ENCODE measurements at places on chromosomes 3 and 15. TPM values are rescaled to one million over a fixed set of nuclear protein-coding genes. Genes with fewer than 3 reads are reported as not detected.

- peak; percentile 27 for DNase-seq
Measured at GRCh38 chr15:62391641-62392262, 226.7 kb upstream of the C2CD4B start.

DNA sequence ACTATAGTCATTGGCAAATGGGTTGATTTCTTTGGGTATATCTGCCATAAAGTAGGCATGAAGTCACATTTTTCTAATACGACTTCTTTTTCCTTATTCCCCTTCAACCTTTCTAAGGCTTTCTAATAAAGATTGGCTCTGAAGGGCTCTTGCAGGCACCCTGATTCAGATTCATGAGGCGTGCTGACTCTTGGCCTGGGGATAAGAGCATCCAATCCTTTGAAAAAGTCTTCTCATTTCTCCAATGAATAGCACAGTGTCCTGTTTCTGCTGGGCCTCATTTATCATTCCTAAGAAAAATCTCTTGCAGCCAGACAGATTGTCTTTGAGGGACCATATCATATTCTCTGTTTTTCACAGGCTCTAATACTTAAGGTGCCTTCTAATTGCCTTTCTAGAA lies 32.3 kb upstream of the BNIP2 start:
- DNase-seq = no peak

GRCh38 chr3:169573148-169573547 lies 90.4 kb downstream of the MECOM start:
- no peak for DNase-seq

GRCh38 chr3:173584093-173584837 lies 186.7 kb downstream of the NLGN1 start:
- DNase-seq = no peak

- no peak for DNase-seq
Measured at GRCh38 chr3:173945806-173946205, 548.3 kb downstream of the NLGN1 start.

- peak; percentile 74 for DNase-seq
Measured at GRCh38 chr3:12194669-12195161, 36.0 kb upstream of the TIMP4 start.

DNA sequence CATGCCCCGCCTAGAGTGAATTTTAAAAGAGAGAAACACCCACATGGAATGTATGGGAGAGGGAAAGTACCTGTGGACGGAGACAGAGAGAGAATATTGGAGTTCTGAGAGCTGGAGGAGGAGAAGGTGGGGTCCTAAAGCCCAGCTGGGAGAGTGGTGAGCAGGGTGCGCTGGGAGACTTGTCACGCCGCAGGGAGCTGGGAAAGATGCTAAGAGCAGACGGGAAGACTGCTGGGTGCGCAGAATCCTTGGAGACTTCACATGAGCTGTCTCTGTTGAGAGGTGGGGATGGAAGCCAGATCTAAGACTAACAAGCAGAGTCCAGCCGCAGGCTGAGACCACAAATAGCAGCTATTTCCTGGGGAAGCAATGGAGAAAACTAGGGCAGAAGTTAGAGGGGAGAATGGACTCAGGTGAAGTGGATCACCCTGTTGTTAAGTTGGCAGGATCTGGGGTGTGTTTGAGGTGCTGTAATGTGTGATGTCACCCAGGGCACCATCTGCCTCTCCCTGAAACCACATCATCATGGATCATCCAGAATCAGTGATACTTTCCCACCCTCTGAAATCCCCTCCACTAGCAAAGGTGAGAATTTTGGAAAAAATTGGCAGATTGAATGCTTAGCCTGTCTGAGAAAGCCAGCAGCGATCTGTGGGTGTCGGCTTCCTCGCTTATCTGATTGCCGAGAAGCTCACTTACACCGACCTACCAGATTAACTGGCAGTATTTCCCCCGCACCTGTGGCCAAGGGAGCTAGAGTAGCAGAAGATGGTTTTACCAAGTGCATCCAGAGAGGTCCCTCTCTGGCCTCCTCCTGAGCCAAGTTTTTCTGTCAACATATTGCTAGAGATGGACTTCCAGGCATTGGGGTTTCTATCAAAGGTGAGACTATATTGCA lies 174.8 kb upstream of the BHLHE40 start:
- peak; percentile 62 for DNase-seq

- peak; percentile 95 for DNase-seq
Measured at GRCh38 chr15:64841344-64842095, at the start of gene PLEKHO2. Gene PLEKHO2 (plus strand): TSS chr15:64841915. CDS start chr15:64842017, 102 bp downstream.

GRCh38 chr3:43017593-43018195 lies 38.6 kb downstream of the GASK1A start:
- no peak for DNase-seq

- DNase-seq = no peak
Measured at GRCh38 chr3:177713928-177714900, 516.9 kb upstream of the TBL1XR1 start.

DNA sequence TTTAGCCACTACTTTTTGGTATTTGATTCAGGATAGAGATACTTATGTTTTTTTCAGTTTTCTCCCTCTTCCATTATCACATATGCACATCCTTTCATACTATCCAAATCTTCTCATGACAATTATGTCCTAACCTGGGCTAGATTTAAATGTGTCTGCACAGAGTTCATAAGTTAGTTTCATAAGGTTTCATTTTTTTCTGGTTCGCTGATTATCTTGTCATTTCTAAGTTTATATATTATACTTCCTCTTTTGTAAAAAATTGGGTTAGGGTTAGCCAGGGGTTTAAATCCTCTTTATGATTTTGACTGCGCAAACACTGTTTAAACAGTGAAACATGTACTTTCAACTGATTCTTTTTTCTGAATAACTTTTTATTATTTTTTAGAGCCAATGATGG lies 148.6 kb downstream of the SST start:
- DNase-seq = no peak

- DNase-seq = no peak
Measured at GRCh38 chr15:64058279-64058678, 12.0 kb upstream of the DAPK2 start.

- no peak for DNase-seq
Measured at GRCh38 chr3:128243602-128244504, 90.6 kb downstream of the EEFSEC start.

- no peak for DNase-seq
Measured at GRCh38 chr3:149532489-149533180, 58.1 kb downstream of the TM4SF4 start.

GRCh38 chr3:5699811-5700210 lies 512.3 kb downstream of the EDEM1 start:
- no peak for DNase-seq

DNA sequence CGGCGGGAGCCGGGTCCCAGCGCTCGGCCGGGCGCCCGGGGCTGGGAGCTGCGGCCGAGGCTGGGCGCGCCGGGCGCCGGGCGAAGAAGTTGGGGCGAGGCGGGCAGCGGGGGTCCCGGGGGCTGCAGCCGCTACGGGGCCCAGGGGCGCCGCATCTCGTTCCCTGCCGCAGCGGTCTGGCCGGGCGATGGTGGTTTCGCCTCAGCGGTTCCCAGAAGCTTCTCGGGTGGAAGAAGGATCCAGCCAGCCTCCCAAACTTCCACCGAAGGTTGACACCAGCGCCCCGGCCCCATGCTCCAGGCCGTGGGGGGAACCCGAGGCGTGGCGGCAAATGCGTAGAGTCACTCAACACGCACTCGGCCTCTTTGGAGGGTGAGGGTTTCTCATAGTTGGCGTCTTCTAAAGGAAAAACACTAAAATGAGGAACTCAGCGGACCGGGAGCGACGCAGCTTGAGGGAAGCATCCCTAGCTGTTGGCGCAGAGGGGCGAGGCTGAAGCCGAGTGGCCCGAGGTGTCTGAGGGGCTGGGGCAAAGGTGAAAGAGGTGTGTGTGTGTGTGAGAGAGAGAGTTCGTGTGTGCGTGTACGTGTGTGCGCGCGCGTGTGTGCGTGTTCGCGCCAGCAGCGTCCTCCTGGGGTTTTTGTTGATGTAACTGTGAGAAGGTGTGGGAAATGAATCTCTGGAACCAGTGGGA lies 940 bp downstream of the BOC start:
- no peak for DNase-seq

DNA sequence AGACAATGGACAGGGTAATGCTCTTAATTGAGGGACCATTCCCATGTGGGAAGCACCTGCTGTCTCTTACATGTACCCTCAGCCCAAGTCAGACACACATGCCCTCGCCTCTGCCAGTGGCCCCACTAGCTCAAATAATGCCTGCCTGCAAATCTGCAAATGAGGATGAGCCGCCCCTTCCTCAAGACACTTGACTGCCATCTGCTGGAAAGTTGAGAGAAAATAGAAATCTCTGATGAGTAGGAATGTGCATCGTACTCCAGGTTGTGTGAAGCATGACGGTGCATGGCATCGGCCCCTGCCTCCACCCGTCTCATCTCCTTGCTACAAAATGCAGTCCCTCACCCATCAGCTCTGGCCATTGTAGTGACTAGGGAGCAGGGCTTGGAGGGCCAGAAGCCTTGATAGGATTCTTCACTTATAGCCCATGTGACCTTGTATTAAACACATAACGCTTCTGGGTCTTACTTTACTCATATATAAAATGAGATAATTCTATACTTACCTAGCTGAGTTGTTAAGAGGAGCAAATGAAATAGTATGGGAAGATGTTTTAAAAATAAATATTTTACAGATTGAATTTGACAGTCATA lies 6.3 kb upstream of the SCN5A start:
- DNase-seq = no peak

DNA sequence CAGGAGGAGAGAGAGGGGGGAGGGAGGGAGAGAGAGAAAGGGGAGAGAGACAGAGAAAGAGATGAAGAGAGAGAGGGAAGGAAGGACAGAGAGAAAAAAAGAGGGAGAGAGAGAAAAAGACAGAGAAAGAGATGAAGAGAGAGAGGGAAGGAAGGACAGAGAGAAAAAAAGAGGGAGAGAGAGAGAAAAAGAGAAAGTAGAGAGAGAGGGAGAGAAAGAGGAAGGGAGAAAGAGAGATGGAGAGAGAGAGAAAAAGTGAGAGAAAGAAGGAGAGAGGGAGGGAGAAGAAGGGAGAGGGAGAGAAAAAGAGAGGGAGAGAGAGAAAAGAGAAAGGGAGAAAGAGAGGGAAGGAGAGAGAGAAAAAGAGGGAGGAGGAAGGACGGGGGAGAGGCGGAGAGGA lies 204.2 kb downstream of the SV2B start:
- no peak for DNase-seq

- DNase-seq = no peak
Measured at GRCh38 chr3:74344865-74345440, 269.5 kb downstream of the CNTN3 start.

DNA sequence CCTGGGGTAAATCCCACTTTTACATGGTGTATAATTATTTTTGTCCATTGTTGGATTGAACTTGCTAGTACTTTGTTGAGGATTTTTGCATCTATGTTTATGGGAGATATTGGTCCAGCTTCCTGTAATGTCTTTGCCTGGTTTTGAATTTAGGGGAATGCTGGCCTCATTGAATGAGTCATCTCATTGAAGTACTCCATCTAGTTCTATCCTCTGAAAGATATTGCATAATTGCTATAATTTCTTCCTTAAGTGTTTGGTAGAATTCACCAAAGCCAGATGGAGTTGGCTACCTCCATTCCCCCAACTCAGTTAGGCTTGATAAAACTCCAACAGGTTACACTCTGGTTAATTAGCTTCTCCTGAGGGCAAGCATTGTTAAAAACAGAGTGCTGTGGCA lies 237.4 kb upstream of the TGFBR2 start:
- no peak for DNase-seq

- DNase-seq = no peak
Measured at GRCh38 chr3:188164248-188164687, 10.3 kb downstream of the LPP start.

GRCh38 chr15:27723821-27724220 lies 375.3 kb downstream of the OCA2 start:
- no peak for DNase-seq

- DNase-seq = no peak
Measured at GRCh38 chr15:76328106-76328696, 8.4 kb upstream of the ISL2 start.

GRCh38 chr15:52783929-52784798 lies 6.0 kb downstream of the ONECUT1 start:
- DNase-seq = no peak

GRCh38 chr3:13281507-13282357 lies 138.4 kb downstream of the NUP210 start:
- DNase-seq = no peak

DNA sequence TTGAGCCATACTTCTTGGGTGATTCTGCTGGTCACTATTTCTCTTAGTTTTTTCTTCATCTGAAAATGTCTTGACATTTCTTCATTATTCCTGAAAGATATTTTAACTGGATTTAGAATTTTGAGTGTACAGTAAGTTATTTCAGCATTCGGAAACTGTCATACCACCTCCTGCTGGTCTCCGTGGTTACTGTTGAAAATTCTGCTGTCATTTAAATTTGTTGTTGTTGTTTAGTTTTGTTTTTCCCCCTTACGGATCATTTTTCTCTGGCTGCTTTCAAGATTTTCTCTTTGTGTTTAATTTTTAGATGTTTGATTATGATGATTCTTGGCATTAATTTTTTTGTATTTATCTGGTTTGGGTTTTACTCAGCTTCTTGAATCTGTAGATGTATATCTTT lies 100.5 kb downstream of the CHRNA7 start:
- DNase-seq = no peak

GRCh38 chr3:174208161-174208560 lies 651.0 kb upstream of the NAALADL2 start:
- DNase-seq = no peak

GRCh38 chr3:140443073-140443472 lies 234.8 kb upstream of the TRIM42 start:
- DNase-seq = no peak

The COLQ gene
- total RNA-seq = 5.2 TPM

The FES gene
- 32.4 TPM for total RNA-seq

The DHX36 gene
- 74.0 TPM for total RNA-seq

The SHC4 gene
- total RNA-seq = 2.8 TPM

The CHRFAM7A gene
- 0.91 TPM for total RNA-seq

The EXD1 gene
- not detected for total RNA-seq

The GRAMD1C gene
- 0.91 TPM for total RNA-seq

The PEX5L gene
- total RNA-seq = 0.35 TPM

The RETNLB gene
- total RNA-seq = not detected

The OXTR gene
- 0.35 TPM for total RNA-seq

All from activated CD4-positive, alpha-beta memory T cell treated with anti-CD3 and anti-CD28 coated beads, Interleukin-2, amount 10 ng/mL, durations not matched to agents 7 days and 5 days (primary cell).